ENCODE measurements at places on chromosomes 11 and 22. TPM values are rescaled to one million over a fixed set of nuclear protein-coding genes. Genes with fewer than 3 reads are reported as not detected.

The SGSM1 gene
- total RNA-seq = 6.3 TPM

The H19 gene
- 35.3 TPM for total RNA-seq

The HOATZ gene
- total RNA-seq = not detected

The C11orf21 gene
- total RNA-seq = not detected

The OR8H1 gene
- not detected for total RNA-seq

The FGF19 gene
- total RNA-seq = not detected

The APOC3 gene
- 36.5 TPM for total RNA-seq

The MOGAT2 gene
- total RNA-seq = 5.2 TPM

The WNT11 gene
- 13.9 TPM for total RNA-seq

- no peak overlapping the region for H3K27ac ChIP-seq
- no peak overlapping the region for H3K4me3 ChIP-seq
- no peaks in the 10 kb centered on the region for H3K27me3 ChIP-seq
- no peak for DNase-seq
Observed at GRCh38 chr22:46156031-46156430, 5.7 kb downstream of the PPARA start.

- no peaks in the 10 kb centered on the region for H3K27me3 ChIP-seq
- no peaks in the 10 kb centered on the region for H3K36me3 ChIP-seq
- DNase-seq = no peak
- no peak overlapping the region for H3K4me3 ChIP-seq
- H3K27ac ChIP-seq = no peak overlapping the region
Observed at GRCh38 chr11:58485961-58486360, 21.9 kb downstream of the OR5B21 start.

DNA sequence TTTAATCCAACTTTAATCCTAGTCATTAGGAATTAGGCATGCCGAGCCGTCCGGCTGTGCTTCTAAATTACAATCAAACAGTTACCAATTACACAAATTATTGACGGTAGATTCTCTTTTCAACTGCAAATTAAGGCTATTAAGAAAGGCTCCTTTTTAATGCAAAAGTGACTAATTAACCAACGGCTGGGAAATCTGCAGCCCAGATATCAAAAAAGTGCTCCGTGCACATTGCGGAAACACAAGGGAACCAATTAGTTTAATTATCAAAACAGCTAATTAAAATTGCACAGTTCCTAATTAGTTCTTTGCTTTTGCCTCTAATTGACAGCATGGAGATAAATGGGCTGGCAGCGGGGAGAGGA lies 19.4 kb upstream of the LMO1 start:
- H3K36me3 ChIP-seq = no peaks in the 10 kb centered on the region
- no peak overlapping the region for H3K27ac ChIP-seq
- H3K4me3 ChIP-seq = peak overlapping the region; percentile 29
- no peaks in the 10 kb centered on the region for H3K27me3 ChIP-seq

- no peaks in the 10 kb centered on the region for H3K27me3 ChIP-seq
- H3K27ac ChIP-seq = peak overlapping the region; percentile 94
- DNase-seq = no peak
- peak overlapping the region; percentile 90 for H3K4me3 ChIP-seq
Observed at GRCh38 chr11:64165481-64165841, 452 bp downstream of the MACROD1 start.

GRCh38 chr11:47950396-47950795 lies 30.0 kb upstream of the PTPRJ start:
- H3K27me3 ChIP-seq = no peaks in the 10 kb centered on the region
- H3K27ac ChIP-seq = no peak overlapping the region
- no peak for DNase-seq
- H3K4me1 ChIP-seq = peaks cover 17% of the 10 kb centered on the region
- H3K36me3 ChIP-seq = no peaks in the 10 kb centered on the region

DNA sequence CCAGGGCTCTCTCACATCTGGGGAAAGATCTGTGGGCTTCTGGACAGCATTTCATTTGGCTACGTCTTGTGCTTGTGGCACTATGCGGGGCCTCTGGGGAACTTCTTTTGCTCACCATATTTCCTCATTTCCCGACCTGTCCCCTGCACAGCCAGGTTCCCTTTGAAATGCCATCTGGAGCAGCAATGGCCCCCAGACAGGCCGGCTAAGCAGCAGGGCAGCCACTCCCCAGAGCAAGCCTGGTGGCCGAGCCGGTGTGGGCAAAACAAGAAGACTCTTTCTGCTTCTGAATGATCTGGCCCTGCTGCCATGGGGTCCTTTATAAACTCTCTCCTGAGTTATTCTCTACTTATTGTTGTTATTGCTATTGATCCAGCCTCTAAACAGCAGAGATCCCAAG lies 190.7 kb upstream of the NECTIN1 start:
- DNase-seq = no peak
- no peak overlapping the region for H3K4me3 ChIP-seq
- no peaks in the 10 kb centered on the region for H3K36me3 ChIP-seq
- H3K27ac ChIP-seq = no peak overlapping the region
- H3K27me3 ChIP-seq = peaks cover 36% of the 10 kb centered on the region
- H3K4me1 ChIP-seq = no peaks in the 10 kb centered on the region

DNA sequence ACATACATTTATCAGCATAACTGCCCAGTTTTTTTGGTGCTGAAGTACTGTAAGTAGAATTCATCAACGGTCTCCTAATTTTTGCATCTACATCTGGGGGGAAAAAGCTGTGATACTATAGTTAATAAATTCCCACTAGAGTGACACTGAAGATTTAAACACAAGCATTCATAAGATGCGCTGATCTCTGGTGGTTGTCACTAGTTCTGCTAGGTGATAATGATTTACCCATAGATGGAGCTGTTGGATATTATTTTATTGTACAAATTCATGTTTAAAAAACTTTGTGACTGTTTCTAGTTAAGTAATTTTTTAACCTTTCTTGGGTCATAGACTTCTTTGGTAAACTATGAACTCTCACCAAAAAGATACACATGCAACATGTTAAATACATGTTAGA lies 106.6 kb downstream of the EMSY start:
- no peak for DNase-seq
- H3K27ac ChIP-seq = no peak overlapping the region
- H3K36me3 ChIP-seq = peaks cover 23% of the 10 kb centered on the region
- no peaks in the 10 kb centered on the region for H3K4me1 ChIP-seq
- H3K27me3 ChIP-seq = no peaks in the 10 kb centered on the region
- H3K4me3 ChIP-seq = no peak overlapping the region

GRCh38 chr11:129260750-129261149 lies 68.6 kb upstream of the ARHGAP32 start:
- H3K27me3 ChIP-seq = no peaks in the 10 kb centered on the region
- no peaks in the 10 kb centered on the region for H3K36me3 ChIP-seq
- no peaks in the 10 kb centered on the region for H3K4me1 ChIP-seq
- no peak overlapping the region for H3K27ac ChIP-seq
- no peak overlapping the region for H3K4me3 ChIP-seq
- no peak for DNase-seq

DNA sequence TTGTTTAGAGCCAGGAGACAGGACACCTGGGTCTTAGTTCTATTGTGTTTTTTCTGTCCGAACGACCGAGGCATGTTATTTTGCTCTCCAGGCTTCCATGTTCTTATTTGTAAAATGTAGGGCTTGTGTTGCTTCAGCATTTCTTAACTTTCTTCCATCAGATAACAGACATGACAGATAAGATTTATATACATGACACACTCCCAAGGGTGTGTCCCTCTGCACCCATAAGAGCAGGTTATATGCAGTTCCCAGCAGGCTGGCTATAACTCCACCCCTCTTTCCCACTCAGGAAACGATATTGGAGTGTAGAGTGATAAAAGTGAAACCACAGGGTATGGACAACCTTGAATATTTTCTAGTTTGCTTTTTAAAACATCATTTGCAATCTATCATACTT lies 65.8 kb downstream of the APIP start:
- H3K4me1 ChIP-seq = peaks cover 24% of the 10 kb centered on the region
- H3K4me3 ChIP-seq = no peak overlapping the region
- DNase-seq = no peak
- H3K27me3 ChIP-seq = no peaks in the 10 kb centered on the region
- no peaks in the 10 kb centered on the region for H3K36me3 ChIP-seq

- no peak for DNase-seq
- H3K4me3 ChIP-seq = no peak overlapping the region
- no peaks in the 10 kb centered on the region for H3K36me3 ChIP-seq
- H3K27me3 ChIP-seq = no peaks in the 10 kb centered on the region
- H3K4me1 ChIP-seq = no peaks in the 10 kb centered on the region
Observed at GRCh38 chr11:6345366-6345765, 25.1 kb upstream of the CAVIN3 start.

DNA sequence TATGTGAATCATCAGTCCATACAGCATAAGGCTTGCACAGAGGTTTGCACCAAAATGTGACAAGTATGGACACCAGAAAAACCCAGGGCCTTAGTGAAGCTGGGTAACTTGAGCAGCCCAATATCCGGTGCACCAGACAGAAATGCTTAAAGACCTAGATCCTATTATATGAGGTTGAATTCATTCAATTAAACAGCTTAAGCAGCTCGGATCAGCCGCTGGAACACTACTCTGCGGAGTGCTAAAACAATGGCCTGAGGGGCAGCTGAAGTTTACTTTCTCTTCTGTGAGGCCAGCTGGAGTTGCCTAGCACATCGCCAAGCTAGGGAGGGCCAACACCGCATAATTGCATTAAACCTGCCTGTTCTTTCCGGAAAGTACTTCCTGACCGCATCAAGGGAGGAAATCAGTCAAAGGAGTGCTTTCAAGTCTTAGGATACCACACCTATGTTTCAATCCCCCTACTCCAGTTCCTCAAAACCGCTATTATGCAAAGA lies 17.0 kb upstream of the FAM181B start:
- H3K4me3 ChIP-seq = no peak overlapping the region
- no peaks in the 10 kb centered on the region for H3K36me3 ChIP-seq
- no peak for DNase-seq
- H3K4me1 ChIP-seq = no peaks in the 10 kb centered on the region
- H3K27ac ChIP-seq = no peak overlapping the region
- no peaks in the 10 kb centered on the region for H3K27me3 ChIP-seq

DNA sequence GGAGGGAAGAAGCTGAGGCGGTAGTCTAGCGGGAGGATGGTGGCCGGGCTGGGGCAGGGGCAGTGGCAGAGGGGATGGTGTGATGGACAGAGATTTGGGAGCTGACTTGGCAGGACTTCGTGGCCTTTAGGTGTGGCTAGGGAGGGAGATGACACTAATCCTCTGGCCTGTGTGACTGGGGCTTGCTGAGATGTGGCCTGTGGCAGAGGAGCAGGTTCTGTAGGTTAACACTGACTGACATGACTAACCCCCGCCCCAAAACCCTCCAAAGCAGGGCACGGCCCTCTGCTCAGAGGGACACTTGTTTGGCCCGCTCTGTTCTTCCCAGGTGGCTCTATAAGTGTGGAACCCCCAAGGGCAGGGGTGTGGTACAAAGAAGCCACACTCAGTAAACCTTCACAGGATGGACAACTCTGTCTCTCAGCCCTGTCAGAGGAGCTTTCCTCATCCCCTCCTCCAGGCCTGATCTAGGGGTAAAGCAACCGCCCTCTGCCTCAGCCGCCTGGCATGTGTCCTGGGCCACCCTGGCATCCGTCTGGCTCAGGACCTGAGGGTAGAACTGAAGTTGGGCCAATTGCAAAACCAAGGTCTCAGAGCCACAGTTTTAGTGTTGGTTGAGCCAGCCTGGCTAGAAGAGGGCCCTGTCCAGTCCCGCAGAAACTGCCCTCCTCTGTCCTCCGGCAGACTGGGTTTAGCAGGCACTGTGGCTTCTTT lies 15.6 kb downstream of the TOM1 start:
- no peak overlapping the region for H3K4me3 ChIP-seq
- DNase-seq = peak; percentile 74
- H3K27me3 ChIP-seq = no peaks in the 10 kb centered on the region

DNA sequence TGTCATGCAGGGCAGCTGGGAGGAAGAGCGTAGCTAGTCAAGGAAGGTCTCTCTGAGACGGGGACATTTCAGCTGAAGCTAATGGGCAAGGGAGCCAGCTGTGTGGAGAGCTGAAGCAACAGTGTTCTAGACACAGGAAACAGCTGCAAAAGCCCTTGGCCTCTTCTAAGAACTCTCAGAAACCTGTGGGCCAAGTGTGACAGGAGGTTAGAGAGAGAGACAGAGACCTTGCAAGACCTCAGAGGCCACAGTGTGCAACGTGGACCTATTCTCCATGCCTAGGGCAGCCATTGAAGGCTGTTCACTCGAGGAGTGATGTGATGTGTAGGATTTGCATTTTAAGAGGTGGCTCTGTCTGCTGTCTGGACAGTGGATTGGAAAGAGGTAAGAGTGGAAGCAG lies 48.7 kb upstream of the TNRC6B start:
- H3K27ac ChIP-seq = no peak overlapping the region
- no peak for DNase-seq
- H3K4me1 ChIP-seq = no peaks in the 10 kb centered on the region
- H3K4me3 ChIP-seq = no peak overlapping the region

DNA sequence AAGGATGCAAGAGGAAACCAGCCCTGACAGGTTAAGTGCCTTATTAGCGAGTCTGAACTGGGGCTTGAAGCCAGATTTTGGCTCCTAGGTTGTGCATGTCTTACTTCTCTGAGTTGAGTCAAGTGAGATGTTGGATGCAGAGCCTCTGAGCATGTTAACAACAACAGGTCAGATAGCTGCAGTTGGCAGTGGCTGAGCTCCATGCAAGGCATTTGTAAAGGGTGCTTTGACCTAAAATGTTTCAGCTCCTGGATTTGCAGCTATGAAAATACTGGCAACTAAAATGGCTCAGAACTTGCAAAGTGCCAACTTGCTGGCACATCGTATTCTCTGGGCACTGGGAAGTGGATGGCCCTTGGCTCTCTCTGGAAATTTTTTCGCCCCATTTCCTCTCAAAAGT lies 16.4 kb upstream of the CSRP3 start:
- DNase-seq = no peak
- peak overlapping the region; percentile 83 for H3K27ac ChIP-seq
- H3K4me3 ChIP-seq = no peak overlapping the region
- H3K4me1 ChIP-seq = peaks cover 43% of the 10 kb centered on the region
